Stomach (tissue), 19 donors: ENCODE measurements at places on chromosomes 12 and 14. TPM values are rescaled to one million over a fixed set of nuclear protein-coding genes. Genes with fewer than 3 reads are reported as not detected.
A peak's percentile ranks its signal among the peaks of the same experiment; 100 is the strongest.

DNA sequence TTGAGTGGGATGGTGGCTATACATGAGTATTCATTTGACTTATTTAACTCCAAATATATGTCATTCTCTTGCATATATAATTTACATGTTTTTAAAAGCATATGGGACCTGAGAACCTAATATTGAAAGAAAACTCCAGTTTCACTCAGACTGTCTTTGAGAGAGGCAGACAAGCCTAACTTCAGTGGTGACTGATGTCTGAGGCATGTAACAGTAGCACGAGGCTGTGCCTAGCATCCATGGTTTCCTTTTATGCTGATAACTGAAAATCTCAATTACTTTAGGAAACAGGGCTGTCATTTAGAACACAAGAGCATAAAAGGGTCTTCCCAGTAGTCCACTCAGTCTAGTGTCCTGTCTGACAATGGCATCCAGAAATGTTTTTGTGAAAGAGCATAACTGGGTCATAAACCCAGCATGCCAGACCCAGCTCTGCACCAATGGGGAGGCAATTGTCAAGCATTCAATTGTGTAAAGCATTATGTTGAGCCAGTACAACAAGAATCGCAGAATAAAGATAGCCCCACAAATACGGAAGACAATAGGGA is 24.3 kb downstream of the MAPK1IP1L start:
- no peak for DNase-seq
- H3K27me3 ChIP-seq: no peaks in the 10 kb centered on the region
- H3K36me3 ChIP-seq: no peaks in the 10 kb centered on the region
- H3K27ac ChIP-seq: no peak overlapping the region
- no peak overlapping the region for H3K4me3 ChIP-seq
- H3K4me1 ChIP-seq: peaks cover 4% of the 10 kb centered on the region

GRCh38 chr12:122964439-122965257 is 1.6 kb downstream of the ABCB9 start:
- H3K36me3 ChIP-seq: peaks cover 1% of the 10 kb centered on the region
- no peaks in the 10 kb centered on the region for H3K27me3 ChIP-seq
- no peak overlapping the region for H3K4me3 ChIP-seq

- no peak overlapping the region for H3K27ac ChIP-seq
- H3K4me1 ChIP-seq: no peaks in the 10 kb centered on the region
- no peak for DNase-seq
- no peaks in the 10 kb centered on the region for H3K27me3 ChIP-seq
- no peak overlapping the region for H3K4me3 ChIP-seq
These were observed 30.5 kb downstream of the DHRS7 start for GRCh38 chr14:60134702-60135101.

- DNase-seq: no peak
- peaks cover 52% of the 10 kb centered on the region for H3K4me1 ChIP-seq
- no peak overlapping the region for H3K4me3 ChIP-seq
- no peaks in the 10 kb centered on the region for H3K27me3 ChIP-seq
These were observed 12.1 kb downstream of the SYNE3 start for GRCh38 chr14:95504135-95505029.

- no peak overlapping the region for H3K4me3 ChIP-seq
- H3K36me3 ChIP-seq: no peaks in the 10 kb centered on the region
- H3K27me3 ChIP-seq: no peaks in the 10 kb centered on the region
- no peak overlapping the region for H3K27ac ChIP-seq
These were observed 54.3 kb downstream of the DRAM1 start for GRCh38 chr12:101931498-101932326.

The ESRRB gene
- polyA plus RNA-seq: 4.5 TPM

The SERPINA12 gene
- not detected for polyA plus RNA-seq

GRCh38 chr12:64877363-64878004 is 53.0 kb downstream of the TBC1D30 start:
- peaks cover 19% of the 10 kb centered on the region for H3K36me3 ChIP-seq
- H3K27me3 ChIP-seq: no peaks in the 10 kb centered on the region
- no peak overlapping the region for H3K4me3 ChIP-seq
- no peak overlapping the region for H3K27ac ChIP-seq
- no peak for DNase-seq

DNA sequence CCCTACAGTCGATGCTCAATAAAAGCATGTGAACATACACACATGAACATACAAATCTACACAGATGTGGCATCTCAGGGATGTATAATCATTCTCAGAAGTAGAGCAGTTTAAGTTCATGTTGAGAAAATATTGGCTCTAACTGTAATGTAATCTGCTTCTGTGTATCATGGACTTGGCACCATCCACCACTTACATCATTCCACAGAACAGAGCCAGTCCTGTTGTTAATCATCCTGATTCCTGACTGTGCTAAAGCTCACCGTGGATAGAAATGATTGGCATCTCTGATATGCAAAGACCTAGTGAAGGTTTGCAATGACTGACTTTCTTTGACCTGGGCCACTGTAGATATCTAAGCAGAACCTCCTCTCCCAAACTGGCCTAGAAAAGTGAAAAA is 1141.3 kb downstream of the BCL11B start:
- H3K4me1 ChIP-seq: no peaks in the 10 kb centered on the region
- no peak for DNase-seq

DNA sequence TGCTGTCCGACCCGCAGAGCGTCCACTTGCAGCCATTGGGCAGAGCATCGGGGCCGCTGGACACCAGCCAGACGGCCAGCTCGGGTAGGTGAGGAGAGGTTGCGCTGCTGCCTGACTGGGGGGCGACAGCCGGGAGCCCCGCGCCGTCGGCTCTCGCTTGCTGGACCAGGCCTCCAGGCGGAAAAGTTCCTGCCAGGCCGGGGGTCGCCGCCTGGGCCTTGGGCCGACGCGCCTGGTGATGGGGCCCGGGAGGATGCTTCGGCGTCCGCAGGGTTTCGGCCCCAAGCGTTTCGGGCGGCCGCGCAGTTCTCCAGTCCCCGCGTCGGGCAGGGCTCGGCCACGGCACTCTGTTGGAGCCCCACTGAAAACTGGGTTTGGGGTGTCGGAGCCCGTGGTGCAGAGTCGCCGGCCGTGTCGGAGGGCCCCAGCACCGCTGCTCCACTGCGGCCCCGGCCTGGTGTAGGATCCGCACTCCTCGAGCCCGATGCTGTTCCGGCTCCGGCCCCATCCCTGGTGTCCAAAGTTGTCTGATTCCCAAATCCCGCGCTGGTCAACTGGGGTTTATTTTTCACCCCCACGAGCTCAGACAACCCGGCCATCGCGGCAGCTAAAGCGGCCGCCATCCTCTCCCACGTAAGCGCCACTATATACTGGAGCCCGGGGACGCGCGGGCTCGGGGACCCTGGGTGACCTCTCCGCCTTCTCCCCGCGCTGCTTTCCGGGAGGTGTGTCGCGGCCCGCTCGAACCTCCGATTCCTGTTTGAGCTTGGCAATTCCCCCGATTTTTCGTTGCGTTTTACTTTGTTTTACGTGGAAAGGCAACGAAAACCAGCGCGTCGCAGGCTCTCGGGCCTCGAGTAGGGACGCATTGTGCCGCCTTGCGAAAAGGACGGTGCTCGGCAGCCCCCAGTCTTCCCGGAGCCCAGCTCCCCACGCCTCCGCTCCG is 872 bp downstream of the VSX2 start:
- DNase-seq: no peak
- no peak overlapping the region for H3K27ac ChIP-seq
- peaks cover 29% of the 10 kb centered on the region for H3K4me1 ChIP-seq
- H3K36me3 ChIP-seq: no peaks in the 10 kb centered on the region
- H3K27me3 ChIP-seq: peaks cover 24% of the 10 kb centered on the region
- peak overlapping the region; percentile 21 for H3K4me3 ChIP-seq

The APOF gene
- polyA plus RNA-seq: not detected

GRCh38 chr12:112352921-112353320 is 29.3 kb downstream of the HECTD4 start:
- no peaks in the 10 kb centered on the region for H3K27me3 ChIP-seq
- H3K36me3 ChIP-seq: no peaks in the 10 kb centered on the region
- no peak overlapping the region for H3K27ac ChIP-seq
- no peak overlapping the region for H3K4me3 ChIP-seq

The ART4 gene
- polyA plus RNA-seq: 0.03 TPM

DNA sequence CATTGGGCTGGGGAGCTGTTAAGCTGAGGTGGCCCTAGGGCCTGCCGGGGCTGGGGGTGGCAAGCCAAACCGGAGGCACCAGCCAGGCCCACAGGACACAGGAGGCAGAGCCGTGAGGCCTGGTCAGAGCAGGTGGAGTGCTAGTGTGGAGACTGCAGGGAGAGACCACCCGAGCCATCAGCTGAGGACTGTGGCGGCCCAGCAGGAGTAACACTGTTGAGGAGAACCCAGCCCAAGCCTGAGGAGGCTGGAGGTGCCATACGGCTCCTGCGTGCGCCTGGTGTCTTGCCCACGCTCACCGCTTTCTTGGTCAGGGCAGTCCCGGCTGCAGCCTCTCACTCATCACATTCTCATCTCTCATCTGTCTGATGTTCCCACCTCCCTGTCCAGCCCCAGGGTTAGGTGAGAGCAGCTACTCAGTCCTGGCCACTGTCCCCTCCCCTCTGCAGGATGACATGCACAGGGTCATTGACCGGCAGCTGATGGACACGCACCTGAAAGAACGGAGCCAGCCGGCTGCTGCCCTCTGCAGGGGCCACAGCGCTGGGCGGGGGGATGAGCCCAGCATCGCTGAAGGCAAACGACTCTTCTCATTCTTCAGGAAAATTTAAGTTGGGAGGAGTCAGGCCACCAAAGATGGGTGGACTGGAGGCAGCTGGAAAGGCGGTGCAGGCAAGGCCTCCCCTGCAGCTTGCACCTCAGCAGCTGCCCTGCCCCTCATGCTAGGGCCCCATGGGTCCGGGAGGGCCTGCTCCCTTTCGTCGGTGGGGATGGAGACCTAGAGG is 23.8 kb downstream of the RAB35 start:
- DNase-seq: no peak
- no peak overlapping the region for H3K4me3 ChIP-seq
- peaks cover 56% of the 10 kb centered on the region for H3K36me3 ChIP-seq
- peaks cover 1% of the 10 kb centered on the region for H3K4me1 ChIP-seq
- H3K27ac ChIP-seq: no peak overlapping the region
- H3K27me3 ChIP-seq: no peaks in the 10 kb centered on the region

DNA sequence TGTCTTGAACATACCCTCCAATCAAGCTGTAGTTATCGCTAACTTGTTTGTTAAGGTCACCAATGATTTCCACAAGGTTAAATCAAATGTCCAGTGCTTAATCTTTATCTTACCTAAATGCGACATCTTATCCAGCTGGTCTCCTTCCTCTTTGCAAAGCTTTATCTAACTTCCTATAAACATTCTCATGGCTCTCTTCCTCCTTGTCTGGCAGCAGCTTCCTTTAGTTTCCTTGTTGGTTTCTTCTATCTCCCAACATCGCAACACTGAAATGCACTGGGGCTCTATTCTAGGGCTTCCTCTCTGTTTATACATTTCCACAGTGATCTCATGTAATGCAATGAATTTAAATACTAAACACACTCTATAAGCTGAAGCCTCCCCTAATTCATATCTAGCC is 28.7 kb downstream of the UBE2N start:
- H3K4me1 ChIP-seq: peaks cover 18% of the 10 kb centered on the region
- H3K27ac ChIP-seq: no peak overlapping the region
- no peak for DNase-seq
- no peaks in the 10 kb centered on the region for H3K27me3 ChIP-seq
- peaks cover 14% of the 10 kb centered on the region for H3K36me3 ChIP-seq

- H3K27ac ChIP-seq: no peak overlapping the region
- no peaks in the 10 kb centered on the region for H3K4me1 ChIP-seq
- no peak for DNase-seq
- H3K4me3 ChIP-seq: no peak overlapping the region
- H3K36me3 ChIP-seq: no peaks in the 10 kb centered on the region
These were observed 708.5 kb downstream of the C12orf50 start for GRCh38 chr12:87320724-87321123.

GRCh38 chr12:98007963-98008362 is 507.4 kb upstream of the TMPO start:
- DNase-seq: no peak
- no peak overlapping the region for H3K4me3 ChIP-seq
- no peaks in the 10 kb centered on the region for H3K4me1 ChIP-seq
- no peaks in the 10 kb centered on the region for H3K27me3 ChIP-seq
- H3K36me3 ChIP-seq: no peaks in the 10 kb centered on the region

The RNASE4 gene
- polyA plus RNA-seq: 27.6 TPM

GRCh38 chr12:125092108-125092871 is 27.1 kb downstream of the AACS start:
- DNase-seq: no peak
- peak overlapping the region; percentile 70 for H3K27ac ChIP-seq
- H3K27me3 ChIP-seq: no peaks in the 10 kb centered on the region
- no peak overlapping the region for H3K4me3 ChIP-seq

DNA sequence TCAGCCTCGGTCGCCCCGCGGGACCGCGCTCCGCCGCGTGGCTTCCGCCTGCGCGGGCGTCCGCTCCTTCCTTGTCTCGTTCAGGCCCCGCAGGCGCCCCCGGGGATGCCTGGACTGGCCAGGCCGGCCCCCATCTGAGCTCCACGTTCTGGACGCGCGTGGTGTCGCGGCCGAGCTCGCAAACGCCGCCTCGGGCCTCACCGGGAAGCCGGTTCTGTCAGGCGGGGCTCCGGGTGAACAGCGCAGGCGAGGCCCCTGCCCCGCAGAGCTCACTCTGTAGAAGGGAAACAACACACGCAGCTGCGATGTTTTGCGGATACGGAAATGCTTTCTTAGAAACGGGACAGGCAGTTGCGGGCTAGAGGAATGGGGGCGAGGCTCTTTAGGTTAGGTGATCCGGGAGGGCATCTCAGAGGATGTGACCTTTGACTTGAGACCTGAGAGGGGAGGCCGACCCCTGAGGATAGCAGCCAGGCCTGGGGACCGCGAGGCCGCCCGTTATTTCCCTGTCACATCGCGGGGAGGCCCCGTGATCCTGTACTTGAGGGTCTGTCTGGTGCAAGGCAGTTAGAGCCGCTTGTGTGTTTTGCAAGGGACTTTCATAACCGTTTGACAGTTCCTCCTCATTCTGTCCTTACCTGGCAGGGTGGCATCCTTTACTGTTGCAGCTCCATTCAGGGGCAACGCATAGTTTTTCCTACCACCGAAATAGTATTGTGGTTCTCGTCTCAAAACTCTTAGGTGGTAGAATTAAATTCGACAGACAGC is 584 bp downstream of the VRK1 start:
- peaks cover 18% of the 10 kb centered on the region for H3K4me1 ChIP-seq
- no peaks in the 10 kb centered on the region for H3K36me3 ChIP-seq
- H3K4me3 ChIP-seq: peak overlapping the region; percentile 76
- DNase-seq: peak; percentile 49
- H3K27ac ChIP-seq: peak overlapping the region; percentile 30
- H3K27me3 ChIP-seq: no peaks in the 10 kb centered on the region
